ENCODE measurements at places on chromosomes 2 and 18. TPM values are rescaled to one million over a fixed set of nuclear protein-coding genes. Genes with fewer than 3 reads are reported as not detected.

ORMDL1 gene
- total RNA-seq = 64.5 TPM

PROKR1 gene
- 0.12 TPM for total RNA-seq

ELP2 gene
- 24.6 TPM for total RNA-seq

SP140 gene
- 1.7 TPM for total RNA-seq

NXPH2 gene
- not detected for total RNA-seq

FBXO48 gene
- 0.52 TPM for total RNA-seq

CPLX4 gene
- not detected for total RNA-seq

DSC1 gene
- total RNA-seq = not detected

DNA sequence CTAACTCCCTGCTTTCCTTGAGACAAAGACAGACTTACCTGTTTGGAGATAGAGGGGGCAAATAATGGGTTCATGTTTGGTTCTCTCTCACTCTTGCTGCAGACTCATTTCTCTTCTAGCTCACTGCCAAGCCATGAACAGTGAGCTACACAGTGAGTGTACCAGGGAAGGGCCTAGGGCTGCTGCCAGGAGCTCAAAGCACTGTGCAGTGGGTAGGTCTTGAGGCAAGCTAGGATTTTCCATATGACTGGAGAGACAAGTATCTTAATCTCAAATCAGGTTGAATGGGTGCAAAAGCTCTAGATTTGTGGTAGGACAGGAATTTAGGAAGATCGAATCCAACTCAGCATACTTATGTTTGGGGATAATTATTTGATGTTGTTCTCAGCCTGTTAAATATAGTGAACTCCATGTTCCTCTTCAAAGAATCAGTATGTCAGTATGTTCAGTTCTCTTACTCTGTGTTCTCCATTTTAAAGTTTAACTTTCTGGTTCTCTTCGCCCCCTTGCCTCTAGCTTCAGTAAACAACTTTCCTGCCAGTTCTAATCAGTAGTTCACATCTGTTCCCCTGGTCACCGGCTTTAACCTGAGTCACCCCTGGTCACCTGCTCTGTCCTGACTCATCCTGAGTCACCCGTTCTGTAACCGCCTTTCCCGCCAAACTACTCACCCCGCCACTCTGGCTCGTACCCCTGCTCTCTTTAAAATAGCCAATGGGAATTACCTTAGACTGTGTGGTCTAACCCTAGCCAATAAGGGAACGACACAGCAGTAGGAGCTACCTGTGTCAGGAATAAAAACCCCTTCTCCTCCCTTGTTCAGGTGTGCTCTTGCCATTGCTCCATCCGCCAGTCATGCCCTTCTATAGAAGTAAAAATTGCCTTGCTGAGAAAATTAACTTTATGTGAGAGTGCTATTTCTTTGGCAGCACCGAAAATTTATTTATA, 21.9 kb downstream of the SLC25A52 start:
- no peak overlapping the region for H3K27ac ChIP-seq
- peak; percentile 3 for DNase-seq
- no peaks in the 10 kb centered on the region for H3K27me3 ChIP-seq
- H3K4me3 ChIP-seq = no peak overlapping the region
- H3K36me3 ChIP-seq = no peaks in the 10 kb centered on the region

DNA sequence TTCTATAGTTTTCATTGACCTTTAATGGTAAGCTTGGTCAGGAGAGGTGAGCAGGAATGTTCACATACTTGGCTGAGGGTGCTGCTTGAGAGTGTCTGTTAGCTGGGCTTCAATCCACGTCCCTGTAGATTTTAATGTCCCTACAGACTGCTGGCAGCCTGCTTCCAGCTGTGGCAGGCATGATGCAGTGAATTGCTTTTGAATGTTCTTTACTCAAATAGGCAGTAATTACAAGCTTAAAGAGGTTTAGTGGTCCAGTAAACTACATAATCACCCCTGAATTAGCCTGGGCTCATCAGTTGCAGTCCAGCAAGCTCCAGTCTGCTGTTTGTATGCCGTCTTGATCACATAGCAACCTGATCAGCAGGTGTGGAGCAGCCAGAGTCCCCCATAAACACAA, 102.1 kb downstream of the MEIS1 start:
- no peaks in the 10 kb centered on the region for H3K4me1 ChIP-seq
- no peak for DNase-seq
- H3K4me3 ChIP-seq = no peak overlapping the region
- no peak overlapping the region for H3K27ac ChIP-seq
- no peaks in the 10 kb centered on the region for H3K27me3 ChIP-seq

DNA sequence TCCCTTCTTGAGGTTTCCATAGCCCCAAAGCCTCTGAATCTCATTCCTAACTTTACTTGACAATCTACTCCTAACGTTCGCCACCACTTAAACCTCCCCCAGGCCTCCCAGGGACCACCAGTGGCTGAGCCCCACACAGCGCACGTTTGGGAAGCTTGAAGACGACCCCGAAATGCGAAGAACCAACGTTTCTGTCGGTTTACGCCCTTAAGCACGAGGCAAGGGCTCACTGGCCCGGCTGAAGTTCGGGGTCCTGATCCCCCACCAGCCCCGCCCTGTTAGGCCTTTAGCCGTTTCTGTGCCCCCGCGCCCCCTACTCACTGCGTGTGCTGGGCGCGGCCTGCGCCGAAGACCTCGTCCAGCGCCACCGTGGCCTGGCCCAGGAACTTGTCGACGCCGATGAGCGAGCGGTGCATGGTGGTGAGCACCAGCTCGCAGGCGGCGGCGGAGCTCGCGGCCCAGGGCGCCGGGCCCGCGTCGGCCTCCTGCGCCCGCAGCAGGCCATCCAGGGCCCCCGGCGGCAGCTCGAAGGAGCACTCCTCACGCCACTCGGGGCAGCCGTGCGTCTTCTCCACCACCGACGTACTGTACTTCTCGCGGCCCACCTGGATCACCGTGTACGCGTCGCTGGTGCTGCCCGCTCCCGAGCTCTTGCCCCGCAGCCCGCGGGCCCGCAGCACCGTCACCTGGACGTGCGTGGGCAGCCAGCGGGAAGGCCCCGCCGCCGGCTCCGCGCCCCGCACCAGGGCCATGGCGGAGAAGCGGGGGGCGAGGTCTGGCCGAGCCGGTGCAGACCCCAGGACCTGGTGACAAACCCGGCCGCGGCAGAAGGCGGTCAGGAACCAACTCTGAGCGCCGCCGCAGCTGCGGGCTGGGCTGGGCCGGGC, 479 bp downstream of the RAB11FIP5 start:
- peak; percentile 36 for DNase-seq
- H3K27me3 ChIP-seq = no peaks in the 10 kb centered on the region
- no peaks in the 10 kb centered on the region for H3K36me3 ChIP-seq

DNA sequence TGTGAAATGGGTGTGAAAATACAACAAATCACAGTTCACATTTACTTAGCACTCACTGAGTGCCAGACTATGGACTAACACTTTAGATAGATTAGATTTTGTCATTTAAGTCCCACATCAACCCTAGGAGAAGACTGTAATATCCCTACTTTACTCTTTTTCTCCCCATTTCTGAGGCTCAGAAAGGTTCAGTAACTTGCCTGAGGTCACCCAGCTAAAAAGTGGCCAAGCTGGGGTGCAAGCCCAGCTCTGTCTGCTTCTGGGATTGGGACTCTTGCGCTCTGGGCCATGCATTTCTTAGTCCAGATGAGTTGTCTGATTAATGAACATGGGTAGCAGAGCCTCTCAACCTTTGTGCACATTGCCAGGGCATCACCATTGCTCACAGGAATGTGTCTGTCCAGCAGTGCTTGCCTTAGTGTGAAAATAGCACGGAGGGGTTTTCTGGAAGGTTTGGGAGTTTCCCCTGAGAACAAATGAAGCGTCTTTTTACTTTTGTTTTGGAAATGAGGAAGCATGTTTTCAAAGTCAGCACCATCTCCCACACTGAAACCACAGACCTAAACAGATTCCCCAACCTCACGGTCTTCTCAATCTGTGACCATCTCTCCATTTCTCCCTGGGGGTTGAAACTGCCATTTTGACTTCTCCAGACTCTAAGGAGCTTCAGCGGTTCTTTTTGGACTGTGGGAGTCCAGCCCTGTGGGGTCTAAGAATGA, 31.9 kb downstream of the NRP2 start:
- H3K4me1 ChIP-seq = peaks cover 13% of the 10 kb centered on the region
- no peak overlapping the region for H3K4me3 ChIP-seq
- no peaks in the 10 kb centered on the region for H3K27me3 ChIP-seq
- H3K27ac ChIP-seq = no peak overlapping the region
- DNase-seq = no peak

DNA sequence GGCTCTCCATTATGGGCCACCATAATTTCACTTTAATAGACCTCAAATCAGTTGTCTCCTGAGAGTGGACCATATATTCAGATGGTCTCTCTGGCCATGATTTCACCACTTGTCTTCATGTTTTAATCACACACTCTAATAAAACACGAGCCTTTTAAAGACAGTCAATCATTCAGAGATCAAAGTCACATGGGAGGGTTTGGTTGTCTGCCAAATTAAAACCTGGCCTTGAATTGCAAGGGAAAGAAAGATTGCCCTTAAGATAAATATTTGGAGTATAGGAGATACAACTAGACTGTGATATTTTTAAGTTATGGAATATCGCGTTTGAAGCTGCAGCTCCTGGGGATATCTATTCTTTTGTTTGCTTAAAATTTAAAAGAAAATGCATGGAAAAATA, 377.8 kb upstream of the DDX18 start:
- H3K27me3 ChIP-seq = no peaks in the 10 kb centered on the region
- H3K36me3 ChIP-seq = no peaks in the 10 kb centered on the region
- no peaks in the 10 kb centered on the region for H3K4me1 ChIP-seq
- no peak overlapping the region for H3K27ac ChIP-seq

- H3K4me3 ChIP-seq = no peak overlapping the region
- no peaks in the 10 kb centered on the region for H3K36me3 ChIP-seq
- no peaks in the 10 kb centered on the region for H3K4me1 ChIP-seq
- DNase-seq = no peak
- H3K27ac ChIP-seq = no peak overlapping the region
Measured at GRCh38 chr2:236517251-236518031, 52.2 kb upstream of the ACKR3 start.

GRCh38 chr2:1793868-1794445, 49.6 kb upstream of the PXDN start:
- H3K4me1 ChIP-seq = 0 out of 2 replicates have a peak, but pooled peaks cover 2% of the 10 kb centered on the region
- H3K27me3 ChIP-seq = no peaks in the 10 kb centered on the region
- H3K27ac ChIP-seq = no peak overlapping the region
- DNase-seq = no peak
- no peaks in the 10 kb centered on the region for H3K36me3 ChIP-seq

- no peak overlapping the region for H3K27ac ChIP-seq
- no peaks in the 10 kb centered on the region for H3K4me1 ChIP-seq
Measured at GRCh38 chr2:56687169-56687568, 503.4 kb downstream of the CCDC85A start.

DNA sequence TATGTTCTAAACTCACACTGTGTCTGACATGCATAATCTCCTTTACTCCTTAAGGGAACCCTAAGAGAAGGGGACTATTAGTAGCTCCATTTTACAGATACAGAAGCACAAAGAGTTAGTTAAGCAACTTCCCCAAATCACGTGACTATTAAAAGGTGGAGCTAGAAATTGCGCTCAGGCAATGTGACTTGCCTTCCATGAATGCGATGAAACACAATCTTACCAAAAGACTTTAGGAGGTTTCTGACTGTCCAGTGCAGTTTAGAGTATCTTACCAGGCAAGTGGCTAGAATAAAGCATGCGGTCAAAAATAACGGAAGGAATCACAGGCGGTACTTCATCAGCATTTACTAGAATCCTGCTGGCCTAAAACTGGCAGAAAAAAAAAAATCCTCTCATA, 70.4 kb downstream of the ZNF521 start:
- H3K36me3 ChIP-seq = no peaks in the 10 kb centered on the region
- no peaks in the 10 kb centered on the region for H3K27me3 ChIP-seq
- no peak overlapping the region for H3K27ac ChIP-seq
- H3K4me3 ChIP-seq = no peak overlapping the region
- H3K4me1 ChIP-seq = no peaks in the 10 kb centered on the region
- DNase-seq = no peak

GRCh38 chr18:80120932-80121331, 11.9 kb downstream of the ADNP2 start:
- H3K27ac ChIP-seq = no peak overlapping the region

GRCh38 chr2:176830362-176830761, 382.2 kb upstream of the HNRNPA3 start:
- no peaks in the 10 kb centered on the region for H3K36me3 ChIP-seq
- no peak overlapping the region for H3K4me3 ChIP-seq
- peaks cover 68% of the 10 kb centered on the region for H3K27me3 ChIP-seq
- no peaks in the 10 kb centered on the region for H3K4me1 ChIP-seq
- DNase-seq = peak; percentile 35

DNA sequence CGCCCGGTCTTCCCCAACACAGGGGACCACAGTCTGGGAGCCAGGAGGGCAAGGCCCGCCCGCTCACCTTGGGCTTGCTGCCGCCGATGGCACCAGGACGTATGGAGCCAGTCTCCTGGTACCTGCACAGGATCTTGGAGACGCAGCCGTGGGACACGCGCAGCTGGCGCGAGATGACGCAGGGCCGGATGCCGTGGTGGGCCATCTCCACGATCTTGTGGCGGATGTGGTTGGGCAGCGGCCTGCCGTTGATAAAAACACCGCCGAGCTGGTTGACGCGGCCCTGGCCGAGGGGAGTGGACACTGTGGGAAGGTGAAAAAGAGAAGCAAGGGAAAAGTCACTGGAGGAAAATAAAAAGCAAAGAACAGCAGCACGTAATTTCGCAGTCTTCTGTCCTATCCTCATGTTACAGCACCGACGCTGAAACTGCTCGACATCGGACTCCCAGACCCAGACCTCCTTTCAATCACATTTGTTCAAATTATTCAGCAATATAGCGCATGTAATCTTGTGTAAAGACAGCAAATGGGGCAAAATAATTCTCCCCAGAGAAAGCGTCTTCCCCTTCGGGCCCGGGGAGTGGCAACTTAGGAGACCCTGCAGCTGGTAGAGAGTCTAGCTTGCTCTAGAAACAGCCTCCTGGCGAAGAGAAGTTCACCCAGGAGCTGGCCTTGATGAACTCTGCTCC, 1.7 kb downstream of the PAX3 start:
- no peak for DNase-seq
- H3K4me1 ChIP-seq = no peaks in the 10 kb centered on the region
- H3K36me3 ChIP-seq = no peaks in the 10 kb centered on the region
- no peak overlapping the region for H3K4me3 ChIP-seq

- H3K27ac ChIP-seq = no peak overlapping the region
- H3K36me3 ChIP-seq = peaks cover 10% of the 10 kb centered on the region
- no peaks in the 10 kb centered on the region for H3K4me1 ChIP-seq
- no peaks in the 10 kb centered on the region for H3K27me3 ChIP-seq
- H3K4me3 ChIP-seq = no peak overlapping the region
Measured at GRCh38 chr2:10372203-10372861, 69.6 kb downstream of the HPCAL1 start.

DNA sequence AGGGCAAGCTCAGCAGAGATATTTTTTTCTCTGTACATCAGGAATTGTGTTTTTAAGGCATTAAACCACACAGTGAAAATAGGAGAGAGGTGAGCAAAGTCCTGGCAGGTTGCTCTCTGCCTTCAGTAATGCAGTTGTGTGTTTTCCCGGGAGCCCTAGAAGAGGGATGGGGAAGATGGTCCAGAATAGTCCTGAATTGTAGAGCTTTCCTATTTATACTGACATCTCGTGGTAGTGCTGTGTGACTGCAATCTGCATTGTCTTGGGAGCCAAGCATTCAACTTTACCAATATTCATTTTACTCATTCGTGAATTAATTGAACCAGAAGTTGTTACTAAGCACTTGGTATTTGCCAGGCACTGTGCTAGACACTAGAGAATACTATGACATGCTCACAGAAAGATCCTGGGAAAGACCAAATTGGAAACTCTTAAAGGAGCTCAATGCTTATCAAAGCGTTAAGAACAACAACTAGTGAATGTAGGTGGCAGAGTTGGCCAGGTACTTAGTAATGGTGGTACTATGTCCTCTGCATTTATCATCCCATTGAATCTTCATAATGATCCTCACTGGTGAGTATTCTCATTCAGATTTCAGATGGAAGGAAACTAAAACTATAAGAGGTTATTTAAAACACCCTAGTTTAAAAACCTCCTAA, 214.6 kb downstream of the TRIB2 start:
- no peaks in the 10 kb centered on the region for H3K27me3 ChIP-seq
- no peaks in the 10 kb centered on the region for H3K36me3 ChIP-seq

All from PC-3 (cell line).